ENCODE measurements at places on chromosomes 5 and 9.

DNA sequence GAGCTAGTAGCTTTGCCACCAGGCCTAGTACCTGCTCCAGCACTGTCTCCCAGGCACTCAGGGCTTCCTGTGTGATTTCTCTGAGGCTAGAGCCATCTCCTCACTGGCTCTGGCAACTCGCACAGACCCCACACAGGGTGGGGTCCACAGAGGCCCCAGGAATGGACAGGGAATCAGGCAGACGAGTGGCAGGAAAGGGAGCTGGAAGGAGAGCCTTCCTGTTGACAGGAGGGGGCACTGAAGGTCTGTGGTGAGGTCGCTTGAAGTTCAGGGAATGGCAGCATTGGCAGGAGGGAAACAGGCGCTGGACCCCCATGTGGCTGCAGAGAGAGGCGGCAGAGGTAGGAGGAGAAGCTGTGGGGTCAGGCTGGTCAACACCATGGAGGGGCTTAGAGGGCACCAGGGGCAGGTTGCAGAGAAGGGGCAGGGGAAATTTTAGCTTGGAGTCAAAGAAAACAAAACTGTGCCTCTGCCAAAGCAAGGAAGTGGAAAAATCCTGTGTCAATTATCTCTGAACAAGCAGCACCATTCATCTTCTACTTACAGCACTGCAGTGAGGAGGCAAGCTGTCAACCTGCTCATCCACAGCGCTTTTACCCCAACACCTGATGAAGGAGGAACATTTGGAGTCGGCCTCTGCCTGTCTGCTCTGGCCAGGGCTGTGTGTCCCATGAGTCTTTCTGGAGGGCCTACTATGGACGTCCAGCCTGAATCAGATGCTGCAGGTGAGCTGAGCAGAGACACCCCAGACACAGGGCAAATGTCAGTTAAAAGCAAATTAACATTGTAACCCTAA lies 270.2 kb downstream of the FSTL4 start:
- no peak for DNase-seq

GRCh38 chr5:133124891-133125290 lies 73.1 kb downstream of the HSPA4 start:
- DNase-seq = no peak

DNA sequence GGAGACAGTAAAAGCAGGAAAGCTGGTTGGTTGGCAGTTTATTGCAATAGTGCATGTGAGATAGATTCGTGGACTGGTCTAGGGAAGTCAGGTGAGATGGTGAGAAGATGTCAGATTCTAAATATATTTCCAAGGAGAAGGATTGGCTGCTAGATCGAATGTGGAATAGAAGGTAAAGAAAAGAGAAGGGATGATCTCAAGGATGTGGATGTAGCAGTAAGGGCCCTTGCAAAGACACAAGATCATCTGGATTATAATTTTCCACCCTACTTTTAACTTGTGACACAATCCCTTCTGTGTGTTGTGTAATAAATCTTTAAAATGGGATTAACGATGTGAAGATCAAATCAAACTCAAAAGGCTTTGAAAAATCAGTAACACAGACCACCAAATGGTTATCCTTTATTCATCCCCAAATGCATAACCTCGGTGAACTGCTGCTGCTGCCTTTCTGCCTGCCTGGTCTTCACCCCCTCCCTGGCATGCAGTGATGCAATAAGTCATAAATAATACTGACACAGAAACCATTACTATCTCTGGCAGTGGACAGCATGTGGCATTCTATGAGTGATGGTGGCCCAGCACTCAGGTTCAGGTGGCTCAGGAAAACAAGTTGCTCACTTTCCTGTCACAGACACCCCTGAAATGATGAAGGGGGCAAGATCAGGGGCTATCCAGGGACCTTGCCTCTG lies 178.4 kb downstream of the FAM114A2 start:
- DNase-seq = no peak

DNA sequence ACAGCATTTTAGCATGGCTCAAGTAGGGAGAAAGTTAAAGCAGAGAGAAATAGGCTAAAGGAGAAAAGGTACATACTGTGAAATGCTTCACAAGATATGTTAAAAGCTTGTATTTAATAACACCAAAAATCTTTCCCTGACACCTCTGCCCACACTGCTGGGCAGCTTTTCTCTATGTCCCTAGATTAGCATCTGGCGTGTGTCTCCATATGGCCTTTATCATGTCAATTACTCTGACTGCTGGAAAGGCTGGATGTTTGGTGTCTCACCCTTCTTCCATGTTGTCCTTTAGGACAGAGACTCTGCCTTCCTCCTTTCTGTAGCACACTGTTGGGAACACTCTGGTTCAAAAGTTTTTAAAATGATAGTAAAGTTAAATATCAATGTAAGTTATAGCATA lies 122.5 kb downstream of the OXCT1 start:
- DNase-seq = no peak
